ENCODE measurements at places on chromosomes 11 and 22. TPM values are rescaled to one million over a fixed set of nuclear protein-coding genes. Genes with fewer than 3 reads are reported as not detected.

The USH1C gene
- not detected for total RNA-seq

The KCTD14 gene
- 0.27 TPM for total RNA-seq

The MS4A12 gene
- total RNA-seq, result not detected

The CPT1B gene
- 13.2 TPM for total RNA-seq

The OLFML1 gene
- not detected for total RNA-seq

The KCNJ5 gene
- total RNA-seq, result 0.27 TPM

The SLC17A6 gene
- total RNA-seq, result not detected

The ISX gene
- not detected for total RNA-seq

The FGF4 gene
- total RNA-seq, result not detected

The DMC1 gene
- 2.2 TPM for total RNA-seq

The PANX2 gene
- total RNA-seq, result 6.5 TPM

The MS4A2 gene
- total RNA-seq, result 4.8 TPM

The GRIA4 gene
- not detected for total RNA-seq

Data from hematopoietic multipotent progenitor cell (in vitro differentiated cells).